GF-D8 (cell line): ENCODE measurements at places on chromosomes 13 and 19.
A peak's percentile ranks its signal among the peaks of the same experiment; 100 is the strongest.

GRCh38 chr13:99281811-99282263 lies 23.7 kb upstream of the GPR18 start:
- DNase-seq, result peak; percentile 95

GRCh38 chr13:56563663-56564062 lies 577.1 kb upstream of the PRR20A start:
- no peak for DNase-seq

DNA sequence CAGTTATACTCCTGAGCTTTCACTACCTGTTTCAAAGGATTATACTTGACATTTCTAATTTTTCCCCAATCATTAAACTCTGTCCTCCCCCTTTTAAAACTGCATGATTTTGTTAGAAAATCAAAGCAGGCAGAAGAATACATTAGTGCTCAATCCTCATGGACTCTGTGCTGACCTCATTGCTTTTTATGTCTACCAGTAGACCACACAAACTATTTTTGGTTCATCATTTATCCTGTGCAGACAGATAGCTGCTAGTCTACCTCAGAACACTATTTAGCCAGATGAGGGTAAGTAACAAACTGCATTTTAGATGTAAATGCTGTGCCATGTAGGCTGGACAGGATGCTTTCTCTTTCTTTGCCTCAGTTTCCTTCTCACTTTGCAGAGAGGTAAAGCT lies 235.9 kb downstream of the DCT start:
- no peak for DNase-seq

DNA sequence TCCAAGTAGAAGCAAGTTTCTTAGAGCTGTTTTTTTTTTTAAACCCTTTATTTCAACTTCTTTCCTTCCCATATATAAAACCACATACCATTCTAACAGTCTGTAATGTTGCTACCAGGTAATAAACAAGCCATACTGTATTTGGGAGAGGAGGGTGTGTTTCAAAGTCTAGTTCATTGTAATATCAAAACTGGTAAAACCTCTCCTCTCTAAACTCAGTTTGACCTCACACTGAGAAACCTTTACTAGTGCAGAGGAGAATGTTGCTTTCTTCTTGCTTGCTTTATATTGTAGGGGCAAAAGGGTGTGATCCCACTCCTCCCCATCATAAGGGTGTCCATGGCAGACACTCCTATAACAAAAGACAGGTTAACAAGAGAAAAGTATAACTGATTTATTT lies 155.1 kb downstream of the GGACT start:
- DNase-seq, result no peak

GRCh38 chr13:97266772-97267417 lies 44.8 kb downstream of the MBNL2 start:
- DNase-seq, result no peak

GRCh38 chr13:43030548-43030947 lies 7.2 kb downstream of the DNAJC15 start:
- no peak for DNase-seq

DNA sequence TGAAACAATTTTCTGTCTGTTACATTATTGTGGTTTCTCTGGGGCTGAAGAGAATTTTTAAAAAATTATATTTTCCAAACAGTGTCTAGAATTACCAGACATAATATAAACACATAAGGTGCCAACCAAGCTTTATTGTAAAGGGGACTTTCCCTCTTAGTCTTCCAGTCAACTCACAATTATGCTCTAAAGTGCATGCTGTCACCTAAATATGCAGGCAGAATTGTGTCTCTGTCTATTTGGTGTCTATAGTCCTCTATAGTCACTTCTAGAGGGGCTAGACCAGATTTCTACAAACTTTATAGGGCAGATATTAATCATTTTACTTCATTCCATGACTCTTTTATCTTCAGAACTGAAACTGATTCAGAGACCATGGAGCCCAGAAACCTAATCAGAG lies 12.8 kb downstream of the ZNF254 start:
- no peak for DNase-seq

DNA sequence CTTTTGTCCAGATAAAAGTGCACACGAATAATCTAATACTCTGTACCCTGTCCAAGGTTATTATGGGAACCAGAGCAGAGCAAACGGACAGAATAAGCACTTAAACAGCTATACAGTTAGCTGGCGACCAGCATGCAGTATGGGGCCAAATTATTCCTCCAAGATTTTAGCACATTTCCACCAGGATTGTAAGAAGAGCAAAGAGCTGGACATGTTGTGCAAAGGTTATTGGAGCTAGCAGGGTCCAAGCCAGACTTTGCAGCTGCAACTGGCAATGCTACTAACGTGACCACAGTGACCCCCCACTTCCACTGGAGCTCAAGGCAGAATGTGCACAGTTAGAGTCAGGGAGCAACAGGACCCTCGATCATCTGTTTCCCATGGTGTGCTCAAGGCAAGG lies 89.9 kb downstream of the COL4A1 start:
- no peak for DNase-seq

DNA sequence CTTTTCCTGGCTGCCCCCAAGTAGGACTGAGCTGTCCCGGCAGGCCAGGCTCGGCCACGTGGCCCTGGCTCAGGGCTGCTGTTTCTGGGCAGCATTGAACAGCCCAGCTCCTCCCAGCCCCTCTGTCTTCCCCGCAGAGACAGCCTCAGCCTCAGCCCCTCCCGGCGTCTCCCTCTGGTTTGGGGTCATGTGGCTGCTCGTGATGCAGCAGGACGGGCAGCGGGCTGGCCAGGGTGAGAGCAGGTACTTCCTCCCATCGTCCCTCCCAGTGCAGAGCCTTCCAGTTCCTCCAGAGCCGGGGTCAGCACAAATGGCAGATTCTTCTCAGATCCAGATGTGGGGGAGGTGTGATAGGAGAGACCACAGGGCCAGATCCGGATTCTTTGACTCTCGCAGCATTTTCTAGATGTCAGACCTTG lies 114.6 kb downstream of the KDM4B start:
- DNase-seq, result no peak

GRCh38 chr19:19338082-19338481 lies 17.5 kb downstream of the MAU2 start:
- DNase-seq, result no peak

DNA sequence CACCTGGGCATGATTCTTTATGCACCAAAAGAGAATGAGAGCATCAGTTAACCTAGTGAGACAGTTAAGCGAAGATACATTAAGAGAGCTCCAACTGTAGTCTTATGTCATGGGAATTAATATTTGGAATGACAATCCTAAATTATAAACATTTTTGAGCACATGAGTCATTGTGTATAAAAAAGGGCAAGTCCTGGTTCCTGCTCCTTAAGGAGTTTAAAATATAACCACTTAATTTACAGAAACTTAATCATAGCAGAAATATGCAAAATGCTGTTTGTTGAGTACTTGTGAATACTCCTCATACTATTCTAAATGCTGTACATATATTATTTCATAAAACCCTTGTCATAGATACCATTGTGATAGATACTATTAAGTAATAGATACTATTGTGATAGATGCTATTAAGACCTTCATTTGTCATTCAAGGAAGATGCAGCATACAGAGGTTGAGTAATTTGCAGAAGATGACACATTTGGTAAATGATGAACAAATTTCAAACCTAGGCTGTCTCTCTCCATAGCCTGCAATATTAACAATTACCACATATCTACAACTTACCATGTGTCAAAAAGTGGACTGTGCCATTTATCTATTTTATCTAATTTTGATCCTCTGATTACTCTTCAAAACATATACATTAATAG lies 301.0 kb downstream of the TBC1D4 start:
- no peak for DNase-seq
